ENCODE measurements at places on chromosomes 3 and 15.
A peak's percentile ranks its signal among the peaks of the same experiment; 100 is the strongest.

GRCh38 chr15:46088486-46089445 is 453.9 kb downstream of the SQOR start:
- DNase-seq: no peak

DNA sequence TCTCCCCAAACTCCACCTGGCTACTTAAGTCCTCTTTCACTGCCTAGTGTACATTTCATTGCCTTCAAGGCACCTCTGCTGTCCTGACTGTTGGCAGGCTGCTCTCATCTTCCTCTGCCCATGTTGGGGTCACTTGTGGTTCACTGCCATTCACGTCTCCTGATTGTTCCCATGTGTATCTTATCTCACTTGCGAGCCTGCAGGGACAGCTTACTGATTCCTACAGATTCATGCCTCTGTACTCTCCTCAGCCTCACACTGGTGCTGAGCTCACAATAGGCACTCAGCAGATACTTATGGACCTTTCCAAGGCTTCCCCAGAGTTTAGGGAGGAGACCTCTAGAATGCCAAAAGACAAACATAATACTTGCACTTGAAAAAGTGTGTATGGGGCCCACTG is 28.8 kb upstream of the ANP32A start:
- DNase-seq: no peak

DNA sequence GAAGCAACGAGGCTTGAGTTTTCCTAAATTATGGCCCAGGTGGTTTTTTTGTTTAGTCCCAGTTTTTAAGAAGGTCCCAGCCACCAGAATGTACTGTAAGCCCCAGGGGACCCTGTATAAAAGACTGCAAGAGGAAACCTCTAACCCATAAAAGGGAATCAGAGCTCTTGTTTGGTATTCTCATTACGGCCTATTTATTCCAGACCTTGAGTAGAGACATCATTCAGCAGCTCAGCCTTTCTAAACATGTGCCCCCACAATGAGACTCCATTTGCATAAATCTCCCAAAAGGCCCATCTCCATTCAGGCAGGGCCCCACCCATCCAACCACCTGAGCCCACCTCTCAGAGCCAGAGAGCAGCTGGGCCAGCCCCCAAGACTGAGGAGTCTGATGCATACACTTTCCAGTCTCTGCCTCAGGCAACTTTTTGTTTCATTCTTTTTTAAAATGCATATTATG is 25.7 kb downstream of the ZDHHC3 start:
- DNase-seq: no peak

DNA sequence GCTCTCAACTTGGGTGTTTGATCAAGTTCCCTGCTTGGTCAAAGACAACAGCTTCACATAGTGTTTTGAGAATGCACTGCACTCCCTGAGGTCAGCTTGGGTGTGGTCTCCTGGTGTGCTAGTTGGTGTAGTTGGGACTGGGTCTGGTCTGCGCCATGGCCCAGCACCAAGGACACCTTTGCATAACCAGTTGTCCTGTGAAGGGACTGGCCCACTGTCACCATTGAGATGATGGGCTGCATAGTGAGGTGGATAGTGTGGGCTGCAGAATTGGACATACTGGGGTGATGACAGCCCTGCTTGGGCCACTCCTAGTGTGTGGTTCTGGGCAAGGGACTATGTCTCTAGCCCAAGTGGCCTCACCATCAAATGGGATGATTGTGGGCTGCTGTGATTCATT is 9.5 kb downstream of the RPSA start:
- DNase-seq: no peak

- DNase-seq: no peak
Measured at GRCh38 chr3:42638339-42638842, 15.1 kb upstream of the ZBTB47 start.

GRCh38 chr3:61157414-61157813 is 93.8 kb downstream of the FHIT start:
- DNase-seq: no peak

GRCh38 chr3:57068437-57069089 is 8.1 kb downstream of the SPATA12 start:
- no peak for DNase-seq

- no peak for DNase-seq
Measured at GRCh38 chr15:98923171-98923570, 84.4 kb downstream of the PGPEP1L start.

DNA sequence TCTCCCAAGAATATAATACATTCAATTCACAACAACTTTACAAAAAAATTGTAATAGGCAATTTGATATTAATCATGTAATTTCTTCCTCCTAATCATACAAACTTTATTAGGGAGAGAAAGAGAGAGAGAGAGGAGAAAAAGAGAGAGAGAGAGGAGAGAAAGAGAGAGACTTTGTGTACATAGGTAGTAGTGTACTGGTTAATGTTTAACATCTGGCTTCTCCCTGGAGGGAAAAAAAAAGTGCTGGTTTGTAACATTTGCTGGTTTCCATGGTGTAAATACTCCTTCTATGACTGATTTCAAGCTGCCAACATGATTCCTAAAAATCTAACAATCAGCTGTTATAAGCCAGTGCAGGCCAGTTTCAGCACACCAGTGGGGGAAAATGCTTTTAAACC is 98.0 kb upstream of the ARHGEF26 start:
- DNase-seq: no peak

- no peak for DNase-seq
Measured at GRCh38 chr15:88419830-88420229, 47.4 kb downstream of the MRPL46 start.

GRCh38 chr3:100968932-100969906 is 24.0 kb downstream of the ABI3BP start:
- DNase-seq: no peak

DNA sequence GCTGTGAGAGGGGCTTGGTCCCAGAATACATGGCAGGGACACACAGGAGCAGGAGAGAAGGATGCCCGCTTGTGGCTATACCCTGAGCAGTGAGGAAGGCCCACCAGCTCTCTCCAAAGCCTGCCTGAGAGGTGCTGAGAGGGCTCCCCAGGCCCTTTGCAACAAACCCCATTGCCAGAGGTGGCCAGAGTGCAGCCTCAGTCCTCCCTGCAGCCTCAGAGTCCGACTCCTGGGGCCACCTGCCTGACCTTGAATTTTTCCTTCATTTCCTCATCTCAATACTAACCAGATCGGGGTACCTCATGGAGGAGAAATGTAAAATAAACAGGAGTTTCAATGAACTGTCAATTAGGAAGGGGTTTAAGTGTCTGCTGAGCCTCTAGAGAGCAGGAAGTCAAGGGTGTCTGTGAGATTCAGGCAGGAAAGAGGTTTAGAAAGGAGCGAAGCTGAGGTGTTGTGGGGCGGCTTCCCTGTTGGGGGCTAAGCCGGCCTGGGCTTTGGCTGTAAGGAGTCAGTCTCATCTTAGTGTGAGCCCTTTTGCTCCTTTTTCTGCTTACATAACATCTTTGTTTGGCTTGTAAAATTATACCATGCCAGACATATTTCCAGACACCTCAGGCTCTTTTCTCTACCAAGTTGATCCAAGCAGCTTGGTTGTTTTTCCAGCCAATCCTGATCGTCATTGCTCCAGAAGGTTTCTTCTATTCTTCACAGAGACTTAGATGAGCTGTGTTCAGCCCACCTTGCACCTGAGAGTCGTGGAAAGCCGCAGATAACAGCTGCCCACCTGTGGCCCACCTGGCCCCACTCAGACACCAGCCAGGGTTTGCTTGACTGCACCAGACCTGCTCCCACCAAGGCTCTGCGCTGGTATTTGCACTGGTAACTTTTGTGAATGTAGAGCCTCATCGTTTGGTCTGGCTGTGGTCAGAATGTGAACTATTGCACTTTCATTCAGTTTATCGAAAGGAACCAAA is 36.7 kb downstream of the CMTM7 start:
- DNase-seq: no peak

GRCh38 chr3:112598731-112599130 is 36.9 kb downstream of the SLC35A5 start:
- DNase-seq: no peak

DNA sequence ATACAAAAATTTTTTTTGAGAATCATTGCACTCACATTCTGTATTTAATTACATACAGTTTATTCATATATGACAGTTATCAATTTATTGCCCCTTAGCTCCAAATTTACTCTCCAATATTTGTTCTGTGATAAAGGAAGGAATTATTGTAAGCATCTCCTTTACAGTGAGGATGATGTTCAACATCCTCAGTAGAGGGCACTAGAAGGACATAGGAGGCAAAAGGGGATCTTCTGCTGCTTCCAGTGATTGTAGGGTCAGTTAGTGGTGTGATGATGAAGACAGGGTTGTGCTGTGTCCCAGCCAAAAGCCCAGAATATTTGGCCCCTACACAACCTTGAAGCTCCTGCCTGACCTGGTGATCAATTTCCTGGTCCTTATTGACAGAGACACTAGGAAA is 89.9 kb upstream of the DCBLD2 start:
- no peak for DNase-seq

- no peak for DNase-seq
Measured at GRCh38 chr15:36778531-36778930, 199.1 kb downstream of the CDIN1 start.

DNA sequence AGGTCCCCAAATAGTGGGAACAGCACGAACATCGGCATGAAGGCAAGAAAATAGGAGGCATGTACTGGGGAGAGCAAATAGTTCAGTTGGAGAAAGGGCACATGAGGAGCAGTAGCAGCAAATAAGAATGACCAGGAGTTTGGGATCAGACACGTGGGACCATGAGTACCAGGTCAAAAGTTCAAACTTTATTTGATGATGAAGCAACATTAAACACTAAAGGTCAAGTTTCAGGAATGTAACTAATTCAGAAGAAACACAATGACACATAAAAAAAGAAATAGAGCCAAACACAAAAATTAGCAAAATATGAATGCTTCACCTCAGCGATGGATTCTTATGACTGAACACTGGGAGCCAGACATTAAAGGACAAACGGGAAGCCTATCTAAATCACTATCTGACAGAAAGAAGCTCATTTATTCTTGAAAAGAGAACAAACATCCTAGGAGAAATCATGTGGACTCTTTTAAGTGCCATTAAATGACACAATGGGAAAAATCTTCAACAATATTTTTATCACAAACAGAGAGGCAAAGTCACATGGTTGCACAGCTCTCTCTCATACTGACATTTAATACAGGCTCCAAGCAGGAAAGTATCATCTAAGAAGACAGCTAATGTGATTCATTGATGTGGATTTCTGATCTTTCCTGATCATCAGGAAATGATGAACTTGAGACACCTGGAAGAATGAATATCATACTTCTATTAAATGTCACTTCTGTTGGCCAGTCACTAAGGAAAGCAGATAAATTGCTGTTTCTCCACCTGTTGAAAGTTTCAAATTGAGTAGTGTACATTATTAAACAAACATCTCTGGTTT is 216.9 kb upstream of the THBS1 start:
- no peak for DNase-seq

DNA sequence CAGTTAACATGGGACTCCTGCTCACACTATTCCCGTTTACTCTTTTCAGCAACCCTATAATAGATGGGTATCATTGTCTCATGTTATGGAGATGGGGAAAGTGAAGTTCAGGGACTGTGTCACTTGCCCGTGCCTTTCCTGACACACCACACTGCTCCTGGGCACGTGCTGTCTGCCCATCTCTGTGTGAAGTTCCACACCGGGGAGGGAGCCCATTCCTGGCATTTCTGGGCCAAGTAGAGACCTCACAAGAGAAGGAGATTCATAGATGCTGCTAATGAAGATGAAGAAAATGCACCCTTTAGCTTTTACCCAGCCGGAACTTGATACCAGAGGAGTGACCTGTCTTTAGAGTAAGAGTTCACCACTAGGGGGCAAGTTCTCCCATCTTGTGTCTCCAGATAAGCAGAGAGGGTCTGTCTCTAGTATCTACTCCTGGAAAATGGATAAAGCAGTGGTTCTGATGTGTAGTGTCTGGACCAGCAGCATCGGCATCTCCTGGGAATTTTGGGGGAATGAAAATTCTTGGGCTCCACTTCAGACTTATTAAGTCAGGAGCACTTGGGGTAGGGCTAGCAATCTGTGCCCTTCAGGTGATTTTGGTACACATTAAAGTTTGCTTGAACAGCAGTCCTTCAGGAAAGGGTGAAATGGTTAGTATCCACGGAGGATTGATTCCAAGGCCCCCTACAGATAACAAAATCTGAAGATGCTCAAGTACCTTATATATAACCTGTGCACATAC is 2.0 kb upstream of the TOPBP1 start:
- peak; percentile 31 for DNase-seq

DNA sequence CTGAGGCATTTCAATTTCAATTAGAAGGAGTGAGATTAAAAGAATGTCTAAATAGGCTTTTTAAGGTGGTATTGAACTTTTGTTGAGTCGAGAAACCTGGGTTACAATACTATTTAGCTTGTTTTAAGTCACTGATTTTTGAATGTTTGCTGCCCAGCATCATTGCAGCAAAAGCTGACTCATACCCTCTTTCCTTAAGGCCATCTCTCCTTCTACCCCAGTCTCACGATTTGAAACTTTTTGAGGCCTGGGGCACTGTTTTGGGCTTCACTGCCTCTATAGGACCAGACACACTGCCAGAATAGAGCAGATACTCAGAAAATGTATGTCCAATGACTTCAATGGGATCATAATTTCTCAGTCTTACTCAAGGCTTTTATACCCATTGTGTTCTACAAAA is 319.6 kb upstream of the TGFBR2 start:
- no peak for DNase-seq

DNA sequence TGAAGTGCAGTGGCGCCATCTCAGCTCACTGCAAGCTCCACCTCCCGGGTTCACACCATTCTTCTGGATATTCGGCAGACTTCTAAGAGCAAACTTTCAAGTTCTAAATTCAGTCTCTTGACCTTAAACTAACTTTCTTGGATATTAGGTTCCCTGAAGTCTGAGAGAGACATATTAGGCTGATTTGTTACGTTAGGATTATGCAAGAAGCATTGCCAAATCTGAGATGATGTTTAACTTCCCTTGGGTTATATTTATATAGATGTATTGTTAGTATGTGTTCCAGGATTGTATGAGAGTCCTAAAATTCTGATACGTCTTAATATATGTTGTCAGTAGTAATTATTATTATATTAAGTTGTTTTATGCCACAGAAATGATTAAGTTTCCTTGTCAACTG is 80.1 kb downstream of the SLC6A1 start:
- DNase-seq: no peak

GRCh38 chr3:78969483-78969882 is 798.3 kb downstream of the ROBO1 start:
- no peak for DNase-seq

- DNase-seq: no peak
Measured at GRCh38 chr3:45693941-45694521, 4.8 kb downstream of the SACM1L start.

- DNase-seq: no peak
Measured at GRCh38 chr15:63063164-63063756, 20.7 kb downstream of the TPM1 start.

DNA sequence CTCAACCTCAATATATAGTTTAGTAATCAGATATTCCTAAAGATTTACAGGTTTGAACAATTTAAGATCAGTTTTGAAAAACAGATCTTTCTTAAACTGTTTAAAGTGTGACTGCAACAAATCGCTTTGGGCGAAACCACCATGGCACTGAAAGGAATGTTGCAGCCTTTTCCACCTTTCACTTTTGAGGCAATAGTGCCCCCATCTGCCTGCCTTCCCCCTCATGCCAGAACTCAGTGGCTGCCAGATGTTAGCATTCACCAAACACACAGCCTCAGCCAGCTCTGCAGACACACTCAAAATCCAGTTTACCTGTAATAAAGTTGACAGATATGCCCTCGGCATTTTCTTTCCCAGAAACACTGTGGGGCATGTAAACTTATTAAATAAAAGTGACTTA is 3.3 kb downstream of the LYSMD4 start:
- DNase-seq: no peak

Data from neural crest cell (in vitro differentiated cells).